ENCODE measurements at places on chromosomes 7 and 10.

GRCh38 chr7:130823060-130823459 is 89.1 kb upstream of the KLF14 start:
- DNase-seq, result no peak

- no peak for DNase-seq
Observed at GRCh38 chr7:123440101-123440548, 94.3 kb downstream of the IQUB start.

DNA sequence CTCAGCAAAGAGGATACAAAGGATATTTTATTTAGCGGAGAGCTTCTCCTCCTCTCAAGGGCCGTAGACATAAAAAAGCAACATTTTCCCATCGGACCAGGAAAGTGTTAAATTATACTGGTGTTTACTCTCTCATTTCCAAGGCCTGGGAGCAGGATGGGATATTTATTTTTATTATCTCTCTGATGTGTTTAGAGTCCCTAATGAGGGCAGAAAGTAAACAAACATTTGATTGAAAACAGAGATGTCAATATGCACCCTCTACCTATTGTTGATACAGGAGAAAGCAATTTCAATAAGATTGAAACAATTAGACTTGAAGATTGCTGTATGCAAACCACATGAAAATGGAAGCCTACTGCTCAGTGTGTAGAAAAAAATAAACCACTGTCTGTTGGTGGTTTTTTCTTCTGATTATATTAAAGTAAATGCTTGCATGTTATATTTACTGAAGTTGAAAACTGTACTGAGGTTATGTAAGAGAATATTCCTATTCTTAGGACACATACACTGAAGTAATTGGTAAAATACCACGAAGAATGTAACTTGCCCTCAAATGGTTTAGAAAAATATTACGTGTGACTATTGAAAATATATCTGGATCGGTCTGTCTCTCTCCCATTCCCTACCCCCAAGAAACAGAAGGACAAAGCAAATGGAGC is 59.3 kb downstream of the ATXN7L1 start:
- DNase-seq, result no peak

GRCh38 chr7:34747176-34747781 is 89.3 kb downstream of the NPSR1 start:
- no peak for DNase-seq

- DNase-seq, result no peak
Observed at GRCh38 chr7:30038196-30038980, 10.2 kb downstream of the PLEKHA8 start.

DNA sequence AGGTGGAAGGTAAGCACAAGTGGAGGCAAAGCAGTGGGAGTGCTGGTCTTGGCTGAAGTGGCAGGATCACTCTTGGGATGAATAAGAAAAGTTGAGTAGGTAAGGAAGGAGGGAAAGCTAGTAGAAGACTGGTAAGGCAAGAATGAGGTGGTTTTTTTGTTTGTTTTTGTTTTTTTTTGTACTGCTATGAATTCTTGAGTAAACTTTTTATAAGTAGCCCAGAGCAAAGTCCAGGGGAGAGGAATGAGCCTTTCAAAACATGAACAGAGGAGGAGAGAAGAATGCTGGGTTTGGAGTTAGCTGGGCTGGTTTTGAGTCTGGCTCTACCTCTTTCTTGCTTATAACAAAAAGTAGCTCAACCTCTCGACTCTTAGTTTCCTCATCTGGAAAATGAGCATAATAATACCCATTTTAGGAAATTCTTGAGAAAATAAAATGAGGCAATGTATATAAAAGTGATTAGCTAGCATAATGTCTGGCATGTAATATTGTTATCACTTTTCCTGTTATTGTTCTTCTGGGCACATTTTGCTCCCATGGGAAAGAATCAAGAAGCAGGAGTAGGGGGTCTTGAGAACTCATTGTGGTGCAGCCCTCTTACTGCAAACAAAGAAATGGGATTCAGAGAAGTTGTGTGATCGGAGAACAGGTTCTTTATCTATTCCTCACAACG is 24.1 kb upstream of the LRRC17 start:
- no peak for DNase-seq

DNA sequence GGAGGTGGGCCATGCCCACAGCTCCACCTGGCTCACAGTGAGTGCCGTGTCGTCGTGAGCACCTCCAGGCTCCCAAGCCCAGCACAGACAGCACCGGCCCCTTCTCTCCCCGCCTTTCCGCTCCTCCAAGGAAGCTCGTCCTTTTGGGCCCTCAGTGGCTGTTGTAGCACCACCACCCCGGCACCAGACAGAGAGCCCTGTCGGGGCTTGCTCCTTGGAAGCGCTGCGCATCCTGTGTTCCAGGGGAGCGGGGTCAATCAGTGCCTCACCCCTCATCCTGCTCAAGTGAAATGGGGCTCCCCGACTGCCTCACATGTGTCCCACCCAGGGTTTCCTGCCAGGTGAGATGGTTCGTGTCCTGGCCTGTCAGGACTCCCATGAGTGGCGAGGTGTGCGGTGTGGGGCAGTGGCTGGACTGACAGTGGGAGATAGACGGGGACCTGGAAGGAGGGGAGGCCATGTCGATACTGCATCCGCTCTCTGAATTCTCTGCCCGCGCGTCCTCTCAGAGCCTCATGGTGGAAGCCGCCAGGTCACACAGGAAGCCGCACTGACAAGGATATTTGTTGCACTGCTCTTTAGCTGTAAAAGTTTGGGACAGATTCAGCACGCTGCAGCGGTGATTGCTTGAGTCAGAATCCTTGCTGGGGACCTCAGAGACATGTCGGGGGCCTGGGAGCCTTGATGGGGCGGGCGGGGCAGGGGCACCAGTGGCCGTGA is 107.1 kb downstream of the INPP5A start:
- no peak for DNase-seq

DNA sequence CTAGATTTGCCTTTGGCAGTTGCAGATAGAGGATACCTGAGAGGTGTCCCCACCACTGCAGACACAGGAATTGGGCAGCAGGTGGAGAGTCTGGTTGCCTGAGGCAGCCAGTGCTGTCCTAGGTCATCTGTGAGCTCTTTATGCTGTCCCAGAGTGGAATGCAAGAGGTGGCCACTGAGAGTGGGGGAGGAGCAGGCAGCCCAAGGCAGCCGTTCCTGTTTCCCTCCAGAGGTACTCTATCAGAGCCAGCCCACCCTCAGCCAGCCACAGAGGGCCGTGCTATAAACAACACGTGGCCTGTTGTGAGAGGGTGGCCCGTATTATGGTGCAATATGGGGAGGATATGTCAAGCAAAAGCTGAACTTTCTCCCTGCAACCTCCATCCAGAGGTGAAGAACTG is 8.5 kb downstream of the LRRC18 start:
- no peak for DNase-seq

- no peak for DNase-seq
Observed at GRCh38 chr10:132878730-132879407, 63.5 kb downstream of the CFAP46 start.

DNA sequence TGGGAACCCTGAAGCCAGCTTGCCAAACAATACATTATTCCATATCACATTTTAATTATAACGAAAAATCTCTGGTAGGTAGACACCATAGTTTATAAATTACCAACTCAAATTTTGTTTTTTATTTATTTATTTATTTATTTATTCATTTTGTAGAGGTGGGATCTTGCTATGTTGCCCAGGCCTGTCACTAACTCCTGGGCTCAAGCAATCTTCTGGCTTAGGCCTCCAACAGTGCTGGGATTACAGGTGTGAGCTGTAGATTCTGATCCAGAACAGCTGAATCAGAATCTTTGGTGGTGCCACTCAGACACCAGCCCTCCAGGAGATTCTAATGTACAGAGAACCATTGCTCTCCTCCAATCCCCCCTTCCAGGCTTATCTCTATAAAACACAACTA is 1.7 kb downstream of the PON2 start:
- DNase-seq, result no peak

GRCh38 chr7:66100408-66101050 is 14.1 kb upstream of the CRCP start:
- DNase-seq, result no peak

- DNase-seq, result no peak
Observed at GRCh38 chr7:34739651-34740300, 81.8 kb downstream of the NPSR1 start.

GRCh38 chr7:105838627-105839231 is 37.7 kb downstream of the ATXN7L1 start:
- no peak for DNase-seq

DNA sequence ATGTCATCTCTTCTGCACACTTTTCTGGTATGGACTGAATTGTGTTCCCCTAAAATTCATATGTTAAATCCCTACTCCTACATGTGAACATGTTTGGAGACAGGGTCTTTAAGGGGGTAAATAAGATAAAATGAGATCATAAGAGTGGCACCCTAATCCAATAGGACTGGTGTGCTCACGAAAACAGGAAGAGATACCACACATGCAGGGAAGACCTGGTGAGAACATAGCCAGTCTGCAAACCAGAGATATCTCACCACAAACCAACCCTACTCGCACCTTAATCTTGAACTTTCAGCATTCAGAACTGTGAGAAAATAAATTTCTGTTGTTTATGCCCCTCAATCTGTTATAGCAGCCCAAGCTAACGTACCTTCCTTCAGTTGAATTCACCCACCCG is 51.8 kb downstream of the VWDE start:
- no peak for DNase-seq

DNA sequence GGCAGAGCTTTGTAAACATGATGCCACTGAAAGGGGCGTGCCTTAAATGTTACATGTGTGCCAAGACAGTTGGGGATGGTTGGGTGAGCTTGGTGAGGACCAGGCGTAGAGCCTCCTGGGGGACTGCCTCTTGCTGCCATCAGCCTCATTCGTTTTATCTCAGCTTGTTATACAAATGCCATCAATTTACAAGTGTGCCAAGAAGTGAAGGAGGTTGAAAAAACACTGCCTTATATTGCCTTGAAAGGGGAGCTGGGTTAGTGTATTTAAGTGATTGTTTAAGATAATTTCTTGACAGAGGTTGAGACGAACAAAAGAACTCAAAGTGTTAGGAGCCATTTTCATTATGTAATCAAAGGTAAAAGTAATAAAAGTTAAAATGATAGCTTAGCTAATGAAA is 354.7 kb downstream of the PHTF2 start:
- DNase-seq, result no peak

DNA sequence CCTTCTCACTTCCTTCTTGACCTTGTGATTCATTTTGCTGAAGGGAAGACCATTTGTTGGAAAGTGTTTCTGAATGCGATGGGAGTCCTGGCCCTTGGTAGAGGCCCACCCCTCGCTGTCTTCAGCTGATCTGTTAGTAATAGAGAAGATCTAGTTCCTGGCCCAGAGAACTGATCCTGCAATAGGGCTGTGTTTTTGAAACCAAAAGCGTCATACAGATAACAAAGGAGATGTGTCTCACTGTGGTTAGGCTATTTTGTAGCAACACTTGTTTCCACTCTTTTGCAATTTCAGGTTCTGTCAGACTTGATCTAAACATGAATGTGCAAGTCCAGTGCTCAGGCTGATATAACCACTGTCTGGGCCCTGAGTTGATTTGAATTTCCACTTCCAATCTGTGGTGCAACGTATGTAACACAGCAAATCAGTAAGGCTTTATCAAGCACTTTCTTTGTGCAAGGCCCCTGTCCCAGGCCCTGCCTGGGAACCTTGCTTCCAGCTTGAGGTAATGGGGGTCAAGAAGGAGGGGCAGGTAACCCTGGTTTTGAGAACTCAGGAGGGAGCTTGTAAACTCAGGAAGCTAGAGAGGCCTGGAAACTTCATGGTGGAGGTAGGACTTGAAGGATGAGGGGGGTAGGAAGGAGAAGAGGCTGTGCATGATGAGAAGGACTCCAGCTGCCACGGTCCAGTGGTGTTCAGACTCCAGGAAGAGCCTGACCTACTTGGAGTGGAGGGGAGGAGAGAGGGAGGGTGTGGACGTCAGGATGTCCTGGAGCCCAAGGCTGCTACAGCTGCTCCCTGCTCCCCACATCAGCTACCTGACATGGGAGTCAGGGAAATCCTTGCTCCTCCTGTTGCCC is 42.2 kb upstream of the SRGN start:
- peak; percentile 72 for DNase-seq

DNA sequence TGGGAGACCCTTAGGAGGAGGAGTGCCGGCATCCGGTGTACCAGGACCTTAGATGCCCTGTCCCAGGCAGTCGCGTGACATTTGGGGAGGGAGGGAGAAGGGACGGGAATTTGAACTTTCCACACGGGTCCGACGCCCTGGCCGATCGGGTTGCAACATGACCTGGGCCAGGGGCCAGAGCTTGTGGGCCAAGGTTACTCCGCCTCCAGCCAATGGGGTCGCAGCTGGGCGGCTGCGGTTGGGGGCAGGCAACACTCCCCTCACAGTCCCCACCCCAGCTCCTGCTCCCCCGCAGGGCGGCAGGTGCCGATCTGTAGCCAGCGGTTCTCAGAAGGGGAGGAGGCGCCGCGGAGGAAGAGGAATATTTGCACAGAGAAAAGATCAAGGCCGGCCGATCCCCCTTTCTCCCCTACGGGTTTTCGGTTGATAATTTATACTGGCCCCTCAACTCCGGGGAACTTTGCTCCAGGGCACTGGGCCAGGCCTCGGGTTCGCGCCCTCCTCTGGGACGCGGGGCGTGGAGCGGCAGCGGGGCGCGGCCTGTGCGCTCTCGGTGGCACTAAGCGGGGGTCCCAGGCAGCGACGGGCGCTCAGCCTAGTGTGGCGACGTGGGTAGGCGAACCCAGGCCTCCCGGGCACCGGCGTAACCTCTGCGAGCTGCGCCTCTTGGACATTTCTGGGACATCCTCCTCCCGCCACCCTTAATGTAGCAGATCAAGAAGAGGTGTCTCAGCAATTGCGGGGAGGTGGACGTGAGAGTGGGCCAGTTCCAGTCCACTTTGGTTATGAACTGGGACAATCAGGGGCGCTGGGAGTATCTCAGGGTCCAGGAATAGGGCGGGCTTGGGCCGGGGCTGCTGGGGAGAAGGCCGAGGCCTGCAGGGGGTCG is 1.2 kb downstream of the MLXIPL start:
- DNase-seq, result no peak

DNA sequence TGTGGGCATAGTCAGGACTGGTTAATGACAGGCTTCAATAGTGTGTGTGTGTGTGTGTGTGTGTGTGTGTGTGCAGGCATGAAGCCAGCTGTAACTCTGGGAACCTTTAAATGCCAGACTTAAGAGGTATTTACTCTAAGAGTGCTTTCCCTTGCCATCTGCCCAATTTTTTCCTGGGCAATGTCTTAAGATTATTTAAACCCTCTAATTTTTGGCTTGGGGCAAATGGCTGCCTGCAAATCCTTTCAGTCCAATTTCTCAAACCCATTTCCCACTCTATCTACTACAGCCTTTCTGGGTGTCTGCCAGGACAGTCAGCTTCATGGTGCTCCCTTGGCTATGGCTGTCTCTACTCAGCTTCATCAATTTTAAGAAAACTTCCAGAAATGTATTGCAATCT is 62.6 kb upstream of the C1GALT1 start:
- no peak for DNase-seq

DNA sequence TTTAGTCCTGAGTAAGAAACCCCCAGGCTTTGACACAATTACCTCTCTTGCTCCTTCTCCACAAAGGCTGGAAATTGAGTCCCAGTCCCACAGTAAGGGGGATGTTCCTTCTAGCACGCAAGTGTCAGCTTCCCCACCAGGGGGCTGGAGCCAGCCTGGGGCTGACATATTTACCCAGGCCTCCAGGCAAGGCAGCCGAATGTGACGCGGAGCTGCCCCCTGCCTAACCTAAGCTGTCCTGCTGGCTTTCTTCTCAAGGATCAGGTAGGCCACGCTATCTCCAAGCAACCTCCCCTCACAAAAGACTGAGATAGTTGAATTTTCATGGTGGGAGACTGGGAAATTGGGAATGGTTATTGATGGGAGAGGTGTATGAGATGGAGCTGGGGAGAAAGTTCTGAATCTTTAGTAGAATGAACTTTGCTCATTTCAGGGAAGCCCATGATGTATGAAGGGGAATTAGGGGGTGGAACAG is 19.2 kb upstream of the BMPER start:
- no peak for DNase-seq

- no peak for DNase-seq
Observed at GRCh38 chr10:26723016-26723415, 25.5 kb downstream of the PDSS1 start.
